NCI-H460 (cell line): ENCODE measurements at places on chromosomes 6 and 20.

GRCh38 chr6:33420491-33421343 lies 852 bp downstream of the SYNGAP1 start:
- DNase-seq = no peak

DNA sequence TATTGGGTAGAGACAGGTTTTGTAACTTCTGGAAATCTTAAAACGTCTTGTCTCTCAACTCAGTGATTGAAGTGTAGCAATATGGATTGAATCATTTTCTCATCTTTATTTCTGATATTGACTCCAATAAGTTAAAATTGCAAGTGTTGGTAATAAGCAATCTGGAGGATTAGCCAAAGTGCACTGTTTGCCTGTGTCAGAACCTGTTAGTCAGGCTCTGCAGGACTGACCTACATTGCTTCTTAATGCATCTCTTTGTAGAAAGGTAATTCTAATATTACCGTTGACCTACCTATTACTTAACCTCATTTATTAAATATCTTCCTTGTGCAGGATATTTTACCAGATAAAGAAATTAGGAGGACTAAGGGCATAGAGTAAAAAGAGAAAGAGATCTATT lies 484.0 kb upstream of the CITED2 start:
- no peak for DNase-seq

DNA sequence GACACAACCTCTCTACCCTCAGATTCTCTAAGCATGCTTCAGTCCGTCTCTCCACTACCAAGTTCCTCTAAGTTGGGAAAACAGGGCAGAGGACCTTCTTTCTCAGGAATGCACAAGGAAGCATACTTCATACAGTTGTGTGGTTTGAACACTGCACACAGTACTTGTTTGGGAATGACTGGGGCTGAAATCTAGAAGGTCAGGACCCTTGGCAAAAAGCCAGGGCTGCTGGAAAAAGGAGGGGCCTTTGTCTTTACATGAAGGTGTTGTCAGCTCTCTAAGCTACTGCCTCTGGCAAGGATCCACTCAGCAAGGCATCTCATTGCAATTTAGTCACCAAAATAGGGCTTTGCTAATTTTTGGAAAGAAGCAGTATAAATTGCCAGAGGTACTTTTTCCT lies 20.7 kb upstream of the HEY2 start:
- no peak for DNase-seq

- no peak for DNase-seq
These were observed 254.6 kb upstream of the MAN1A1 start for GRCh38 chr6:119604124-119604523.

DNA sequence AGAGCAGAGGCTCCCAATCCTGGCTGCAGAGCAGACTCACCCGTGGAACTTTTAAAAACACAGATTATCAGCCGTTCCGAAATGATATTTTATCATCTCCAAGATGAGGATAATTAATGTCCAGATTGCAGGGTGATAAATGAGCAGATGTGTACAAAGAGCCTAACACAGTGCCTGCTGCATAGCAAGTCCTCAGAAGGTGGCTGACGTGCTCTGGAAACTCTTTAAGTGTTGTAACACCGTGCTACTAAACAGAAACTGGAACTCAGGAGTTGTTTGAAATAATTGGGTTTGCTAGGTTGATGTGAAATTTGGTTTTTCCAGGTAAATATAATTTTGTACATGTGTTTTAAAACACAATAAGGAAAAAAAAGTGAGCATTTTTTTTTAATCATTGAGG lies 118.0 kb downstream of the ARMC2 start:
- DNase-seq = no peak
